Thyroid gland (tissue), 4 donors: ENCODE measurements at places on chromosomes 6 and 20. TPM values are rescaled to one million over a fixed set of nuclear protein-coding genes. Genes with fewer than 3 reads are reported as not detected.

Gene TMEM244
- not detected for total RNA-seq

Gene OR12D3
- not detected for total RNA-seq

DNA sequence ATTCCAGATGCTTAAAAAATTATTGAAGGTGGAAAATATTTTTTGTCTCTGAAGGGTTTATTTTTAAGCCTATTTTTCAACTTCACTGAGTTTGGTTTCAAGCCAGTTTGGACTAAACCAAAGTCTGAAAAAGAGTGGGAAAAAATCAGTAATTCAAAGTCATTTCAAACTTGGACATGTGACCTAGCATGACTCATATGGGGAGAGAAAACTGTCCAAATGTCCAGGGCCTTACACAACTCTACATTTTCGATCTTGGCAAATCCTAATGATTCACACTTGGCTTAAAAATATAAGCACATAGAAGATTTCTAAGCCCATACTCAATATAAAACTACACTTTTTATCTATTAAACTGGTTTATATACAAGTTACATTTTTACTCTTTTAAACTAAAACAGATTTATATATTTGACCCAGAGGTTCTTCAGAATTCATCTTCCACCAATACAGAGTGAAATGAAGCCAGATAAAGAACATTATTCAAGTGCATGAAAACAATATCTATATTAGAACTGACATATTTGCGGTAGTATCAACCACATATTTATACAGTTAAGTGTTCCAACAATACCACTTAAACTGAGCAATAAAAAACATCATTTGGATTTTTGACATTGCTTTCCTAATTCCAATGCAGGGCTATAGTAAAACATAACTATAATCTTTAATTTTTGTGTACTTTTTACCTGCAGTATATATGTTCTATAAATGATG lies 110.3 kb upstream of the TCF21 start:
- DNase-seq = no peak

- DNase-seq = no peak
Observed at GRCh38 chr20:4300921-4301320, 285.6 kb upstream of the RNF24 start.

- no peak for DNase-seq
Observed at GRCh38 chr6:151229401-151230276, 10.1 kb upstream of the AKAP12 start.

DNA sequence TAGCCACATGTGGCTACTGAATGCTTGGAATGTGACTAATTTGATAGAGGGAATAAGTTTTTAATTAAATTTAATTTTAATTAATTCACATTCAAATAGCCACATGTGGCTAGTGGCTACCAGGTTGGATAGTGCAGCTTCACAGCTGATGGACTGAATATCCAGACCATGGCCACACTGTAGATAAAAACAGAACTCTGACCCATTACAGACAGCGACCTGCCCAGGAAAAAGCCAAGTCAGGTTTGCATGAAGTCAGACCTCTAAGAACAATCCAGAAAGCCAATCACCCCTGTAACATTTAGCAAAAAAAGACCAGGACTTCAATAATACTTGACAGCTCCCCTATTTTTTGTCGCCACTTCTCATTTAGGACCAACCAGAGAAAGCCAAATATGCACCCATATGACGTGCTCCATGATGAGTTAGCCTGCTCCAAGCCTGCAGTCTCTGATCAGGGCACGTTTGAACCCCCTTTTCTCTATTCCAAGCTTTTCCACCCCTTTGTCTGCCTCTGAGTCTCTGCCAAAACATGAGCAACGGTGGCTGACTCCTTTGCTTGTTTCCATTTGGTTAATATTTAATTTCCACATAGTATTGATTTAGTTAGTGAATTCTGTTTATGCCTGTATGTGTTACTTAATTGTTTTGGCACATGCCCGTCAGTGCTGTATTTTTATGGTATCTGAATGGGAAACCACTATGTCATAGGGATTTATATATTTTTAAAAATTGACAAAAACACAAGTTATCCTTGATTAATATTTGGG lies 636.3 kb downstream of the UTRN start:
- no peak for DNase-seq

- peak; percentile 40 for DNase-seq
Observed at GRCh38 chr20:59207742-59208357, 44.2 kb downstream of the ZNF831 start.

GRCh38 chr20:38212806-38213606 lies 47.5 kb downstream of the KIAA1755 start:
- no peak for DNase-seq
